ENCODE measurements at places on chromosomes 2 and 18. TPM values are rescaled to one million over a fixed set of nuclear protein-coding genes. Genes with fewer than 3 reads are reported as not detected.

Gene ANKRD30B
- total RNA-seq = not detected

Gene ST8SIA3
- under 0.01 TPM for total RNA-seq

Gene BMP10
- total RNA-seq = 0.08 TPM

Gene UGT1A10
- total RNA-seq = not detected

Gene MPPE1
- 14.7 TPM for total RNA-seq

Gene DLGAP1
- 0.99 TPM for total RNA-seq

Gene SNRPD1
- 102 TPM for total RNA-seq

Gene RGPD4
- 0.05 TPM for total RNA-seq

Gene KYNU
- total RNA-seq = not detected

Gene KRTCAP3
- total RNA-seq = 1.2 TPM

Gene UNC80
- total RNA-seq = 6.0 TPM

Gene CUL3
- total RNA-seq = 160 TPM

Gene IL36B
- total RNA-seq = not detected

Gene NXPH2
- total RNA-seq = not detected

Gene EVX2
- not detected for total RNA-seq

Gene MAP2
- 63.3 TPM for total RNA-seq

Gene SLC23A3
- total RNA-seq = 0.13 TPM

Gene LAMA1
- 11.9 TPM for total RNA-seq

Gene CCDC74B
- total RNA-seq = 2.2 TPM

Gene CCDC141
- 5.3 TPM for total RNA-seq

Gene ACTR1B
- 31.6 TPM for total RNA-seq

Gene TLX2
- not detected for total RNA-seq

Gene CFAP53
- 0.08 TPM for total RNA-seq

Gene REG3A
- total RNA-seq = not detected

Gene SCN1A
- total RNA-seq = not detected

Gene ERFE
- total RNA-seq = 10.5 TPM

Gene PARD6G
- 8.2 TPM for total RNA-seq

All from SJCRH30 (cell line).